Smooth muscle cell of trachea (primary cell): ENCODE measurements at places on chromosomes 6 and 20. TPM values are rescaled to one million over a fixed set of nuclear protein-coding genes. Genes with fewer than 3 reads are reported as not detected.

The SYCP2L gene
- not detected in 2 replicates for total RNA-seq

The PNPLA1 gene
- total RNA-seq: not detected in 2 replicates

The UNC5CL gene
- total RNA-seq: under 0.01 and 0.15 TPM in 2 replicates

The ULBP1 gene
- total RNA-seq: 0.44 and 0.50 TPM in 2 replicates

The NKX2-4 gene
- total RNA-seq: not detected in 2 replicates

The CNR1 gene
- total RNA-seq: not detected in 2 replicates
